Fibroblast of skin of left biceps (primary cell): ENCODE measurements at places on chromosomes 7 and 10.

DNA sequence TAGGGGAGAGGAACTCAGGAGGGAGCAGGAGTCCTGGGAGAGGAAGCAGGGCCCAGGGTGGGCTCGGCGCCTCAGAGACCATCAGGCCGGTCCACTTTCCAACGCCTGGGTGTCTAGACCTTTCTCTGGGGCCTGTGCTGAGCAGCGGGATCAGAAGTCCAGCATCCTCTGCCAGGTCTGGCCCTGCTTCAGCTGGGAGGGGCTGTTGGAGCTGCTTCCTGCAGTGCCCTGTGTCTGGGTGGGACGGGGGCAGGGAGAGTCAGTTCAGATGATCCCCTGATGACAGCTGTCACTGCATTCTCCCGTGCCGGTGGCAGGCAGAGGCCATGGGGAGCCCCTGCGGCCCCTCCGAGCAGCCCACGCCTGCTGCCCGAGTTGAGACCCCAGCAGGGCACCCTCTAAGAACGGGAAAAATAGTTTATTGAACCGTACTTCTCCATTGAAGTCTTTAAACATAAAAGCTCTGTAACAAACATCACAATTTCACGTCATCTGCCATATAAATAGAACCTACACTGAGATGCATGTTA is 23.3 kb downstream of the AP5Z1 start:
- DNase-seq = no peak

DNA sequence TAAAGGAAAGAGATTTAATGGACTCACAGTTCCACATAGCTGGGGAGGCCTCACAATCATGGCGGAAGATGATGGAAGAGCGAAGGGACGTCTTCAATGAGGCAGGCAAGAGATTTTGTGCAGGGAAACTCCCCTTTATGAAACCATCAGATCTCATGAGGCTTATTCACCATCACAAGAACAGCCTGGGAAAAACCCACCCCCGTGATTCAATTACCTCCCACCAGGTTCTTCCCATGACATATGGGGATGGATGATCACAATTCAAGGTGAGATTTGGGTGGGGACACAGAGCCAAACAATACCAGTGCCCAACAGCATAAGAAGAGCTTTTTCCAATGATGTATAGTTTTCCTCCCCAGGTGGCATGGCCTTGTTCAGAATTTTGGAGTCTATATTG is 11.2 kb upstream of the C7orf33 start:
- DNase-seq = no peak

- no peak for DNase-seq
Measured at GRCh38 chr10:50653758-50654157, 30.0 kb upstream of the SGMS1 start.

- no peak for DNase-seq
Measured at GRCh38 chr7:85039196-85039923, 147.5 kb downstream of the SEMA3D start.

DNA sequence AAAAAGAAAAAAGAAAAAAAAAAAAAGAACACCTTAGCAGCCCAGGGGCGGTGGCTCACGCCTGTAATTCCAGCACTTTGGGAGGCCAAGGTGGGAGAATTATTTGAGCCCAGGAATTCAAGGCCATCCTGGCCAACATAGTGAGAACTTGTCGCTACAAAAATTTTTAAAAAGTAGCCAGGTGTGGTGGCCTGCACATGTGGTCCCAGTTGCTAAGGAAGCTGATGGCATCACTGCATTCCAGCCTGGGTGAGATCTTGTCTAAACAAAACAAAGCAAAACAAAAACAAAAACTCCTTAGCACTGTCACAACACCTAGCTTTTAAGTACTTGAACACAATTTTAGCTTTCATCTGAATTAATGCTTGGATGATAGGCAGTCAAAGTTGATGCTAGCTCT is 86.3 kb upstream of the MKLN1 start:
- no peak for DNase-seq

GRCh38 chr10:22681783-22682183 is 32.6 kb downstream of the PIP4K2A start:
- no peak for DNase-seq

GRCh38 chr10:86376852-86377796 is 10.5 kb upstream of the GRID1 start:
- peak; percentile 1 for DNase-seq

DNA sequence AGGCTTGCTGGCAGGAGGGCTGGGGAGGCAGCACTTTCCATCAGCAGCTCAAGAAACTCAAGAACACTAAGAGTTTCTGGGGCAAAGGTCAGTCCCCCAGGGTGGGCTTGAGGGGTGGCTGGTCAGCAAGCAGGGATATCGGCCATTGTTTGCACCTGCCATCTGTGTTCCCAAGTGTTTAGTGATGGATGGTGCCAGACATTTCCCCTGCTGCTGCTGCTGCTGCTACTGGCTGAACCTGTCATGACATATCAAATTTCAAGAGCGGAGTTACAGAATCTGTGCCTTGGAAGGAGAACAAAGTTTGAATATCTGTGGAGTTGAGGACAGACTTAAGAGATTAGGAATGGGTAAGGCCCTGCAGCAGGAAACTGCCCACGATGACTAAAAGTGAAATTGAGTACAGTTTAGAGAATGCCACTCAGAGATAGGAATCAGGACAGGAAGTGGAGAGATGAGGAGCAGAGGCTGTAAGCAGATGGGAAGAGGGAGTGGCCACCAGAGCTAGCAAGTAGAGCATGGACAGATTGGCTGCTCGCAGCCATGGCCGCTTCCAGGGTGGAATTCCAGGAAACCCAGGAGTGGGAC is 39.2 kb upstream of the PPP1R3C start:
- peak; percentile 18 for DNase-seq

DNA sequence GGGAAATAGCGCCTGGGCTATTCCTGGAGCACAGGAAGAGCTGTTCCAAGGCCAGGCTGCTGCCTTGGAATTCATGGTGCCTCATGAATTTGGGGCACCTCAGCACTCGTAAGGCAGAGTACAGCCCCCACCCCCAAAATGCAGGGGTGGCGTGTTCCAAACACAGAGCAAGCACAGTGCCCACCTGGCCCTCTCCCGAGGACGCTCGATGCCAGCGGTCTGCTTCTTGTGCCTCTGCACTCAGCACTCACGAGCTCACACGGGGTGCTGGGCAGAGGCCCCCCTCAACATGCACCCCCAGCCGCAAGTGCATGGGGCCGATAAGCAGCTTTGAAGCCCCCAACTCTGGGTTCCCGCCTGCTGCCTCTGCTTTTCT is 60.1 kb downstream of the ZRANB1 start:
- DNase-seq = no peak

DNA sequence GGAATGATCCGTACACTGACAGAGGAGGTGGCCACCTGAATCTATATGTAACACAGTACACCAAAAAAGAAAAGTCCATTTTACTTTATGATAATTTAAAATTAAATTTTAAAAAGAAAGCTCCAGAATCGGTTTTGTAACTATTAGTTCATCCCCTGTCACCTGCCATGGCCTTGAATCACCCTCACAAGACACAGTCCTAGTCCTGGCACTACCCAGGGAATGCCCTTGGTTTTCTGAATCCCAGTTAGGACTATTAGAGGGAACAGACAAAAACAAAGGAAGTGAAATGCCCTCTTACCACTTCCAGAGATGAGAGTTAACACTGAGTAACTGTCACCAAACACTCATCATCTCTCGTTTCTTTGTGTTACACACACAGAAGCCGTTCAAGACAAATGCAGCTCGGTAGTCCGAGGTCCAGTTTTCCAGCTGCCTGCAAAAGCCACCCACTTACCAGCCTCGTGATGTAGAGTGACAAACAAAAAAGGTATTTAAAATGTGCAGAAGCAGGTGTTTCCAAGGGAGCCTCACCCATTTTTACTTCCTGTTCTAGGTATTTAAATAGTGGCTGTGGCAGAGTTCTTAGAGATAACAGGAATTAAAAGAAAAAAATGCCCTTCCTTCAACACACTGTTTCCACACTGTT is 6.1 kb downstream of the PTPRN2 start:
- no peak for DNase-seq

- no peak for DNase-seq
Measured at GRCh38 chr10:67794909-67795460, 43.0 kb downstream of the DNAJC12 start.

GRCh38 chr7:14691034-14691433 is 211.5 kb downstream of the DGKB start:
- DNase-seq = no peak

DNA sequence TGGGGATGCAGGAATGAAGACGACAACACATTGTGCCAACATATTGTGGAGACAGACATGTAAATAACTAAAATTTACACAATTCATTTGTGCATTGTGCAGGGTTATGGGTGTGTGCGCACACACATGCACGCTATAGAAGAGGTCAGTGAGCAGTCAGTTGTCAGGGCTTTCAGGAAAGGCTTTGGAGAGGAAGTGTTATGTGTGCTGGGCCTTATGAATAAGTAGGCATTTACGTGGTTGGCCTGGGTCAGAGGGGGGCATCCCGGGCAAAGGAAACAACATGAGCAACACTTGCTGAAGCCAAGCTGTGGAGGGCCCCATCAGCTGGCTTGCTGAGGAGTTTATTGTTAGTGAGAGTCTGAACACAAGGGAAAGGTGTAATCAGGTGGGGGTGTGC is 4.1 kb downstream of the PRXL2A start:
- DNase-seq = no peak

DNA sequence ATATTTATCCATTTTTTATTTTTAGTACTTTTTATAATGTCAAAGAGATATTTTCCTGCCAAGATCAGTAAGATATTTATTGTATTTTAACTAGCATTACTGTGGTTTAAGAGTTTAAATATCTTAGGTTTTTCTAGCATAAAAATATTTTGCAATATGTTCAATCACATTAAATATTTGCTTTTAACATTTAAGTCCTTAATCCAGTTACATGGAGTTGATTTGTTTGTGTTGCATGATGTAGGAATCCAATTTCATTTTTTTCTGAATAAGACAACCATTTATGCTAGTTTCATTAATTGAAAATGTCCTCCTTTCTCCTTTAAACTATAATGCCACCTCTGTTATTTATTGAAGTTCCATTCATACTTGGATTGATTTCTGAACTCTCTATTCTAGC is 41.8 kb downstream of the CAV1 start:
- DNase-seq = no peak

- DNase-seq = no peak
Measured at GRCh38 chr7:136359333-136359903, 382.3 kb upstream of the MTPN start.

DNA sequence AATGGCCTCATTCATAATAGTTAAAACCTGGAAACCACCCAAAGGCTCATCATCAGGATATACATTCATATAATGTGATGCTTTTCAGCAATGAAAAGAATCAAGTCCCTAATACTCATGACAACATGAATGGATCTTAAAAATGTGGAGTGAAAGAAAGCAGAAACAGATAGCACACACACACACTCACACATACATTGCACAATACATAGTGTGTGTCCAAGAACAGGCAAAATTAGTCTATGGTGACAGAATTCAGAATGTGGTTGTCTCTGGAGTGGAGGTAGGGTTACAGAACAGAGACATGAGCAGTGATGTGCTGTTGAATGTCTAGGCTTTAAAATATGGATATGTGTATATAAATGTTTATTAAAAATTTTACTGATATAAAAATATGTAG is 419.9 kb upstream of the PCDH15 start:
- no peak for DNase-seq

- peak; percentile 82 for DNase-seq
Measured at GRCh38 chr7:104973909-104974415, 40.0 kb upstream of the KMT2E start.

DNA sequence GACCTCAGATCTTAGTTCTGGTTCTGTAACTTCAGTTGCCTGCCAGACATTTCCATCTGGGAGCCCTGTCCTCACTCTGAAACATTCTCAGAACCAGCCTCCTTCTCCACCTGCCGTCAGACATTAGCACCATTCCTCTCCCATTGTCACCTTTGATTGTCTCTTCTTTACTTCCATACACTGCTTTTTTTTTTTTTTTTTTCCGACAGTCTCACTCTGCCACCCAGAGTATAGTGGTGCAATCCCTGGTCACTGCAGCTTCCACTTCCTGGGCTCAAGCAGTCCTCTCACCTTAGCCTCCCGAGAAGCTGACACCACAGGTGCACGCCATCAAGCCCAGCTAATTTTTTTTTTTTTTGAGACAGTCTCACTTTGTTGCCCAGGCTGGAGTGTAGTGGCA is 21.1 kb upstream of the HIPK2 start:
- DNase-seq = no peak

DNA sequence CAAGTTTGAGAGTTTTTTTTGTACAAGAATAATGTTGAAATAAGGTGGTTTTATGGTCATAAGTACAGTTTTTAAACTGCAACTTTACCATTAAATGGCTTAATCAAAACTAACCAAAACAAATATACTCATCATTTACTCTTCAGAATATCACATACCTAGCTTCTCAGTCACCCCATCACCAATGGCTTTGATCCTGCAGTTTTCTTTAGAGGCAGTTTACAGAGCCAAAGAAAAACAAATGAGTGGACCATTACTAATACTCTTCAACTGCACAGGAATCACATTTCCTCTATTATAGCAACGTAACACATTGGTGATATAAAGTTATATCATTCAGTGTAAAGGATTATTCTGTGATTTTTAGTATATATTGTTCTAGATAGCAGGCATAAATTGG is 576.1 kb upstream of the LRRTM3 start:
- DNase-seq = no peak

DNA sequence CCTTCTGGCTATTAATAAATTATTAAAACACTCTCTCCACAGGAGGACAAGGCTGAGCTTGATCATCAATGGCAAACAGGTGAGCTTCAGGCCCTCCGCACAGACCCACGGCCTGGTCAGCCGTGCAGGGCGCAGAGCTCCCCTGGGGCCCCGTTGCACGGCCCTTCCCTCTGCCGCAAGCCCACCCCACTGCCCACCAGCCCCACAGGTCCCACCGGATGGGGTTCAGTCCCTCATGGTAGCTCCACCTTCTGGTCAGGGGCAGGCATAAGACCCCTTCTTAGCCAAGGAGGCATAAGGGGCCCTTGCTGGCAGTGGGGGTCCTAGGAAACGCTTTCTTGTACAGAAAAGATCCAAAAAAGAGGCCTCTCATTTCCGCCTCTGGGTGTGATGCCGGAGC is 84.6 kb downstream of the MAD1L1 start:
- no peak for DNase-seq

DNA sequence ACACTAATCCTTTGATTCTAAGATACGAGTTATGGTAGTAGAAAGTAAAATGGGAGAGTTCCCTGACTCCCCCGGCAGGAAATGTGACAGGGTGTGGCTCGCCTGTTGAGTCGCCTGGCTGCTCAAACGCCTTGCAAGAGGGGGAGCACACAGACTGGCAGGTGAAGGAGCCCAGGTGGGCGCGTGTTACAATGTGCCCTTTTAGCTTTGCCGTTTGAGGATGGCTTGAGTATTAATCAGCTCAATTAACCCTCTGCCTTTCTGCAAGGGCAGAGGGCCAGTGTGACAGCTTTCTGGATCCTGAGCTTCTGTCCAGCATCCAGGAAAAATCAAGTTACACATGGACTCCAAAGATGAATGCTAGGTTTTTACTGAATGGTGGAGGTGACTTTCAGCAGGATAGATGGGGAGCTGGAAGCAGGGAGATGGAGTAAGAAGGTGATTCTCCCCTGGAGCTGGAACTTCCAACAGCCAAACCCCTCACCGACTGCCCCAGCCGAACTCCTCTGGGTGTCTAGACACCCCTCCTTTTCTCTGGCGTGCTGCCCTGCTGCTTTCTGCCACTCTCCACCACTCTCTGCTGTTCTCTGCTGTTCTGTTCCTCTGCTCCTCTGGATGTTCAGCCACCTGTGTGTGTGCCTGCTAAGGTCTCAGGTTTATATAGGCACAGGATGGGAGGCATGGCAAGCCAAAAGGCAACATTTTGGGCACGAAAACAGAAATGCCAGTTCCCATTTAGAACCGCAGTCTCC is 548.8 kb upstream of the KCND2 start:
- DNase-seq = no peak
